ENCODE measurements at places on chromosomes 2 and 18. TPM values are rescaled to one million over a fixed set of nuclear protein-coding genes. Genes with fewer than 3 reads are reported as not detected.

The CHPF gene
- total RNA-seq, result 17.5 TPM

DNA sequence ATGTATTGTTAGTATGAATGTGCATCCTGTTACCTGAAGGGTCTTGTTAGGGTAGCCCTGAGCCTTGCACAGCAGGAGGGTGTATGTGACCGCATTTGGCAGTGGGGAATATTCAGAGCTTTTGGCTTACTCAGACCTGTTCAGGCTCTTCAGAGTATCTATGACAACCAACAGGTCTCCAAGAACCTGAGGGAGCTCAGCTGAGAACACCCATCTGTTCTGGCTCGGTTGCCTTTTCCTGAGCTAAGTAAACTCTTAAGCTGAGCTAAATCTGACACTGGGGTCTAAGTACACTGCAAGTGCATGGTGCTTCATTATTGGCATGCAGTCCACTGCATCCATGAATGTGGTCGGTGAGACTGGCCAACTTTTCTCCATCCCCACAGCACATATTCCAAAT, 92.4 kb upstream of the CHST9 start:
- H3K27ac ChIP-seq, result no peak overlapping the region
- no peaks in the 10 kb centered on the region for H3K36me3 ChIP-seq
- no peaks in the 10 kb centered on the region for H3K27me3 ChIP-seq

DNA sequence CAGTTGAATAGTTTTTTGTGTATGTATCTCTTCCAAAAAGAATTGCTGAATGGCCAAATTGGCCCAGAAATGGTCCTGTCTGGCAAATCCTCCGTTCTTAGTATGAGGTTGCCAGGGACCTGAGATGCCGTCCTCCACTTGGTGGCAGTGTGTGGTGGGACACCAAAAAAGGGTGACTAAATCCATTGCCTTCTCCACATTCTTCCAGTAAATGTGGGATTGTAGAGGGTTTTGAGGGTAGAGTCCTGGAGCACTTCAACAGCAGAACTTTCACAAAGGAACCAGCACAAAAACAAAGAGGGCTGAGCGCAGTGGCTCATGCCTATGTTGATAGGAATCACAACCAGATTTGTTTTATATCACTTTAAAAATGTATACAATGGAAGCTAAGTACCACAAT, 199.9 kb downstream of the BCL2 start:
- H3K4me1 ChIP-seq, result no peaks in the 10 kb centered on the region
- H3K4me3 ChIP-seq, result no peak overlapping the region
- no peak for DNase-seq
- H3K27ac ChIP-seq, result no peak overlapping the region
- H3K27me3 ChIP-seq, result no peaks in the 10 kb centered on the region

GRCh38 chr2:218028562-218029348, 26.0 kb upstream of the TNS1 start:
- H3K4me1 ChIP-seq, result no peaks in the 10 kb centered on the region
- H3K27ac ChIP-seq, result no peak overlapping the region
- H3K36me3 ChIP-seq, result no peaks in the 10 kb centered on the region
- no peaks in the 10 kb centered on the region for H3K27me3 ChIP-seq

- peaks cover 39% of the 10 kb centered on the region for H3K4me1 ChIP-seq
- 0 out of 2 replicates have a peak overlapping the region, but pooled peaks have one; percentile 25 for H3K27ac ChIP-seq
- no peaks in the 10 kb centered on the region for H3K27me3 ChIP-seq
- DNase-seq, result no peak
Measured at GRCh38 chr2:68248806-68249205, 3.5 kb downstream of the PPP3R1 start.

All from Panc1 (cell line).